ENCODE measurements at places on chromosomes 2 and 18.
A peak's percentile ranks its signal among the peaks of the same experiment; 100 is the strongest.

DNA sequence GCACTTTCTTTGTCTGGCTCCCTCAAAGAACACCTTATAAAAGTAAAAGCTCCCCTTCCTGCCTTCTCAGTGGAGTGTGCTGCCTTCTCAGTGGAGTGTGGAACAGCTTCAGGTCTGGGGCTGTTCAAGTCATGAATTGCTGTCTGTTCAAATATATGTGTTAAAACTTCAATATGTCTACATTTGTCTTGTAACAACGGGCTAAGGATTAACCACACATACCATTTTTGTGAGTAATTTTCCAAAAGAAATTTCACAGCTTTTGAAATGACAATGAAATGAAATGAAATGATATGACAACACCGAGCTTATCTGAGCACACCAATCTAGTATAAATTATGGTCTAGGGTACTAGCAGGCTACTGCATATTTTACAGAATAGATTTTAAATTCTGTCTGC lies 42.9 kb downstream of the CABYR start:
- no peak for DNase-seq

DNA sequence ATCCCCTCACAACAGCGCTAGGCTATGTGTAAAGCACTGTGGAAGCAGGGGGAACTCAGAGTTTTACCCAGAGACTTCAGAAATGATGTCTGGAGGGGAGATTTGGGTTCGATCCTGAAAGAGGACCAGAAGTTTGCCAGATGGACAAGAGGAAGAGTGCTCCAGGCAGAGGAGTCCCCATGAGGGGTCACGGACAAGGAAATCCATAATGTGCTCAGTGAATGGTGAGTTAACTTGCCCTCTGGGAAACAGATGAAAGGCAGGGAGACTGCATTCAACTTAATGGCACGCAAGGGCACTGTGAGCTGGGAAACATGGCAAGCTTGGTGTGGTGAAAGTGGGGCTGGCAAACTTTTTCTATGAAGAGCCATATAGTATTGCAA lies 6.0 kb upstream of the ASAP2 start:
- DNase-seq, result no peak

- no peak for DNase-seq
These were observed 59.7 kb downstream of the INPP5D start for GRCh38 chr2:233119806-233120205.

DNA sequence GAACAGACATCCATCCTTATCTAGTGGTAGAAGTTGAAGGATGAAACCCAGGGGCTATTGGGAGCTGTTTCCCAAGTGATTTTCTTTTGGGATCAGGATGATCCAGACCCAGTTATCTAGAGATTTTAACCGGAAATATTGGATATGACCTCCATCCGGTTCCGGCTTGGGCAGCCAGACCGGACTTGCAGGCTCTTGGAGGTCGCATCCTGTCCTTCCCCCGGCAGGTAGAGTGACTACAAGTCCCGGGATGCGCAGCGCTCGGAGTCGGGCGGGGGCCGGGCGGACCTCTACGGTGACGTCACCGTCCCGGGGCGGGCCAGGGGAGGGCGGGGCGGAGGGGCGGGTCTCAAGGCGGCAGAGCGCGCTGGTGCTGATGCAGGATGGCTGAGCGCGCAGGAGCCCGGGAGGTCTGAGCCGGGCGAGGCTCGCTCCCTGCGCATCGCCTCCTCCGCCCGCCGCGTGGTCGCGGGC lies at the start of gene KIF5C:
TSS of gene KIF5C (plus strand) at position 360 of the 474 bp plus-strand sequence. CDS start 391 bp downstream, outside the sequence.
- peak; percentile 55 for DNase-seq

DNA sequence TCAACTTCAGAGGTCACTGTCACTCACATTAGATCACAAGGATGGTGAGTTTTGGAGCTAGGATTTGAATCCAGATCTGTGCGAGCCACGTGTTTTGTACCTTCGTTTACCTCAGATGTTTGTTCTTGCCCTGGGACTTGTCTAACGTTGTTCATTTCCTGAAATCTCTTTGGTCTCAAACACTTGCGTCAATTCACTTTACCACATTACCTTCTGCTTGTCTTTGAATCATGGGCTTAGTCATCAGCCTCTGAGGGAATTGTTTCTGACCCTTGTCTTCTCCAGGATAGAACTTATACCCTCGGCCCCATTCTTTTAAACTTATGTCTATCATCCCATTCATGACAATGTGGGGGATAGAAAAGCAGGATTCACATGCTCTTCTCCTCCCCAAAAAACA lies 282.7 kb downstream of the DCDC2C start:
- DNase-seq, result no peak

DNA sequence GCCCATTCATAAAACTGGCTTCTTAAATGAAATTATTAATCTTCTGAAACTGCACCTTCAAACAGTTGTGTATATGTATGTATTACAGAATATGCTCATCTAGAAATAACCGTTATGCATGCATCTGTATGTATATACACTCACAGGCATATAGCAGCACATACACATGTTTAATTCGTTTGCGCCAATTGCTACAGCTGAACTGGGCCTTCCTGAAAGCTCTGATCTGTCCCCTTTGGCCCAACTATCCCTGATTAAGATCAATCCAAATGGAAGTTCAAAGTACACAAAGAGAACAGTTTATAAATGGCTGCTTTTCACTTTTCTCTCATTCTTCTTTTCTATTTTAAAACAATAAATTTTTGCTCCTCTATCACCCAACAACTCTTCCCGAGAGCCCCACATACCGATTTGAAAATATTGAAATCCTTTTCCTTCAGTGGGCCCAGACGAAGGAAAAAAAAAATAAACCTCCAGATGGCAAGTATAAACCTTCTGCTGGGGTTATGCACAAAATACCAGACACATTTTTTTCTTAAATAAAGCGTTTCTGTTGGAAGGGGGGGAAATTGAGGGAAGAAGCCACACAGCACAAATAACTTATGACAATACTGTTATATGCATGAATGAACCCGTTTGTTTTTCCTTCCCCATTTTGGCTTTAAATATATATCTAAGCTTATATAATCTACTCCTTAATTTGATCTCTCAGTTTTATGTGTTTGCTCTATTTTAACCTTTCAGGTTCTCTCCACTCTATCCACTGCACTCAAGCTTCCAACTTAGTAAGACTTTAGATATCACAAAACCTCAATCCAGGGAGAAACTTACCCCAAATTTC lies 267.3 kb downstream of the TCF4 start:
- no peak for DNase-seq

DNA sequence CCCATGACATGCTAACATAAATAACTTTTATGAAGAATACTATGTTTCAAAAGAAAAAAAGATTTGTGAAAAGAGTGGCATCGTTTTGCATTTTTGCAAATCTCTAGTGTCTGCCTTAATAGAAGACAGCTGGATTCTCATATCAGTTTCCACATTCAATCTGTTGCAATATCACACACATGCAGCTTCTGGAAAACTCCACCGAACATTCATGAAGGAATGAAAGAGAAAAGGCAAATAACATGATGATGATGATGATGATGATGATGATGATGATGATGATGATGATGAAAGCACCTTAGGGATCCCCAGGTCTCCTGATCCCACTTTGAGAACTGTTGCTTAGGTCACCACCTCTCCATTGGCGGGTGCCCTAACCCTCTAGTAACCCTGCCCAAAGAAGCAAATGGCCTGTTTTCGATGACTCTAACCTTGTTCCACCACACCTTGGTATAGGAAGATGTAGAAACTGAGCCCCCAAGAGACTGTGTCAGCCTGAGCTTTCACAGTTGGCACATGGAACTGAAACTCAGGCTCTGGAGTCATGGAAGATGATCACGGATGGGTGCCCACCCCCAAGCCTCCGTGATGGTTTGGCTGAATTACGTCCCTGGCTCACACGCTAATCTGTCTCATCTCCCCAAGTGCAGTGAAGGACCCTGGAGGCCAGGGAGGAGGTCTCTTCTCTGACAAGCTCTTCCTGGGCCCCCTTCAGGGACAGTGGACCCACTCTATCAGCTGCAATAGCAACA lies 80.1 kb upstream of the SMAD7 start:
- no peak for DNase-seq

DNA sequence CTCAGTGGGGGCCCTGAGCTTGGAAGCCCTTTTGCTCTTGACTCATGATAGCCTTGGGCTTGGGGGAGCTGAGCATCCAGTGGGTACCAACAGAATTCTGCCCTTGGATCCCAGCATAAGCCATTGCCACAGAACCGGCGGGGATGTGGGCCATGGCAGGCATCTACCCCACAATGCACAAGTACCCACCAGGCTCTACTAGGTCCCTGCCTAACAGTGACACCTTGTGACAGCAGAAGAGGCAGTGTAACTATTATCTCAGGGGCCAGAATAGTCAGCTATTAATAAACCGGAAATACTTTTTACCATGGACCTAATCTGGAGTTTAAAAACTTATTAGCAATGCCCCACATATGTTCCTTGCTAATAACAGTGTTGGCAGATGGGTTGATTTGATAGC lies 397.2 kb downstream of the TMEM182 start:
- DNase-seq, result no peak

GRCh38 chr2:237935740-237936452 lies 30.9 kb upstream of the UBE2F start:
- DNase-seq, result peak; percentile 9

GRCh38 chr2:54041135-54041534 lies 70.3 kb upstream of the PSME4 start:
- no peak for DNase-seq

GRCh38 chr2:230226051-230226551 lies 565 bp downstream of the SP140 start:
- no peak for DNase-seq

GRCh38 chr2:215369181-215369760 lies 57.4 kb downstream of the ATIC start:
- no peak for DNase-seq

GRCh38 chr2:176648700-176649297 lies 379.6 kb downstream of the MTX2 start:
- no peak for DNase-seq

DNA sequence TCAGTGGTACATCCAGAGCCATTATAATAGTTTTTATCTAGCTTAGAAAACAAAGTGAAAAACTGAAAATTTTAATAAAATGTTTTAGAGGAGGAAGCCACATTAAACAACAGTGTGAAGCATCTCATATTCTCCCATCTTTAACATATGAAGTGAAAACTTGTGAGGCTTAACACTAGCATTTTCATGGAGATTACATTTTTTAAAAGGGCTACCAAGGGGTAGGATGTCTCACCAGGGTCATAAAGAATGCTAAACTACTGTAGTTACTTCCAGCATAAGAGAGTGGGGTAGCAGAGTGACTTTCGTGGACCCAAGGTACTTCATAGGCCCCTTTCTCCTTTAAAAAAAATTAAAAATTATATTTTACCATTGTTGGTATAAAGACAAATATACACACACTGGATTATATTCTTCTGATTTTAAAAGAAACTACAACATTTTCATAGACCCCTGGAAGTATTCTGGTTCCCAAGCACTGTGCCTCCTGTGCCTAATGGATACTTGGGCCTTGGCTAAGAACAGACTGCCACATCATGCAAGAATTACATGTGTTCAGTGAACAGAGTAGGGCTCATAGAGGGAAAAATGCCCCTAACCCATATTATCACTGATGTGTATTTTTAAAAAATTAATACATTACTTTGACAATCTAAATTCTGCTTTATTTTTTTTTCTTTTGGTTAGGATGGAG lies 148.4 kb downstream of the SLC39A10 start:
- no peak for DNase-seq

DNA sequence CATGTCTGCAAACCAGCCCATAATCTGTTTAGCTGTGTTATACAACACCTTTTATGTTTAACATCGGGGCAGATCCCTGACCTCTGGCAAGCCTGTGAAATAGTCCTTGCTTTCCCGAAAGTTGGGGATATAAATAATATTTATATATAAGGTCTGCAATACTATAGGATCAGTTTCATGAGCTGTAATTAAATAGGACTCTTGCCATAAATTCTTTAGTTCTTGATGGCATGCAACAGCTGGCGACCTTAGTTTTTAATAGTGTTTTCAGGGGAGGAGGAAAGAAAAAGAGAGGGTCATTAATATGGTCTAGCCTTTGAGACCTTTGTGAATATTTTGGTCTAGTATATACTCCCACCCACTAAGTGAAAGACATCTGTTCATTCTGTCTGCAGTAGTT lies 166.5 kb downstream of the MTX2 start:
- DNase-seq, result no peak

DNA sequence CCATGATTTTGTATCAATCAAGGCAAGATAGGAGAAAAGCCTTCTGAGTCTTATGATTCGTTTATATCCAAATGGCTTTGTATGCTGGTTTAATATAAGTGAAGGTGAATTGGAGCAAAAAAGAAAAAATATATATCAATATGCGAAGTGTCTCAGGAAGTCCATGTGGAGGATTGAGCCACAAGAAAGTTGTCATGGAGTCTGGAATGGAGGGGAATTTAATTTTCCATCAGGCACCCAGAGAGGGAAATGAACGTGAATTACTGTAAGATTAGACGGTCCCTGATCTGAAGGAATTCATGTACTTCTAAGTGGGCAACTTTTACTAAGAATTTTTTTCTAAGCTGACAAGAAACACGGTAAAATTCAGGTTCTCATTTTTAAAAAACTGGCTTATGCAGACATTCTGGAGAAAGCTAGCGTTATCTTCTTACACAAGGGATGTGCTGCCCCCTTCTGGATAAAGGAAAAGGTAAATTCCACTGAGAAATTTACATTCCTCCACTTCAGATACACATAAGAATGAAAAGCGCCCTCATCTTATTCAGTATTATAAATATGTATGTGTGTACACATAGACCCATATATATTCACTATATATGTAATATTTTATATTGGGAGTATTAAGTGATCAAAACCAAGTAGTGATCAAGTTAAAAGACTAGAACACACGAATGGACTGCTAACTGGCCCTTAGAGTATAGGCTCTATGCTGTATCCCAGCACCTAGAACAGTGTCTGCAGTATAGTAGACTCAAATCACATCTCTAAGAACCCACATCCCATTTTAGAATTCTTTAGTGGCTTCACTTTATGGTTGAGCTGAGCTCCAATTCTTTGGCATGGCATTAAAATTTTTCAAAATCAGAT lies 289.0 kb upstream of the TFPI start:
- peak; percentile 75 for DNase-seq

- DNase-seq, result no peak
These were observed 285.7 kb upstream of the POU3F3 start for GRCh38 chr2:104568247-104568646.

DNA sequence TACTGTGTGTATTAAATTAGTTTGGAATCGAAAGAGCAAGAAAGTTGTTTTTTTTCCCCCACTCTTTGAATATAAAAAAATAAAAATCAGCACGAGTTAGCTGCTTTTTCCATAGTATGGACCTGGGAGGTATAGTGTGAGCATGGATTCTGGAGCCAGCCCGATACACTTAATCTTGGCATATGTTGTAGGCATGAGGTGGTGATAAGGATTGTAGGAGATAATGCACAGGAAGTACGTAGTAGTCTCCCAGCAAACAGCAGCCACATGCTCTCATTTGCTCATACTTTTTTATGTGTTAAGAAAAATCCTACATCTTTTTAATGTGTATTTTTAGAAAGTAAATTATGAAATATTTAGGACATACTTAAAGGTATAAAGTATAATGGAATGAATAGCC lies 2.1 kb upstream of the DNAJC27 start:
- no peak for DNase-seq

- DNase-seq, result no peak
These were observed 371.4 kb downstream of the OSR1 start for GRCh38 chr2:18987016-18987415.
